ENCODE measurements at places on chromosomes 4 and X. TPM values are rescaled to one million over a fixed set of nuclear protein-coding genes. Genes with fewer than 3 reads are reported as not detected.

The F8A1 gene
- 12.7 TPM for total RNA-seq

The ZNF41 gene
- total RNA-seq = 7.1 TPM

The SPATA18 gene
- total RNA-seq = 3.0 TPM

The DRD5 gene
- total RNA-seq = not detected

The PDCL2 gene
- not detected for total RNA-seq

The SMR3B gene
- total RNA-seq = not detected

The FAM47A gene
- not detected for total RNA-seq

- H3K4me1 ChIP-seq = no peaks in the 10 kb centered on the region
- H3K27ac ChIP-seq = no peak overlapping the region
- H3K27me3 ChIP-seq = no peaks in the 10 kb centered on the region
- no peaks in the 10 kb centered on the region for H3K36me3 ChIP-seq
These were observed 16.3 kb upstream of the MAML3 start for GRCh38 chr4:140170299-140170698.

DNA sequence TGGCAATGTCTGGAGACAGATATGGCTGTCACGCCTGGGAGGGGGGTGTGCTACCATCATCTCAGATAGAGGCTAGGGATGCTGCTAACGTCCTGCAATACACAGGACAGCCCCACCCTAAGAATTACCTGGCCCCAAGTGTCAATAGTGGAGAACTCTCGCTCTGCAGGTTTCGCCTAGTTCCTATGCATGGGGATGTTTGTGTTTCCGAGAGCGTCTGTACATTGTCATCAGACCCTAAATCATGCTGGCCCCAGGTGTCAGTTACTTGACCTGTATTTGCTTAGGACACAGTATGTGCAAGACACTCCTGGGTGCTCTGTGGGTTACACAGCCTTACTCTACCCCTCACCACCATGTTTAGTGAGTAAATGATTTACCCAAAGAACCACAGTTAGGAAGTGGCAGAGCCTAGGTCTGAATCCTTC lies 90.8 kb downstream of the AFF1 start:
- H3K4me1 ChIP-seq = peaks cover 22% of the 10 kb centered on the region
- no peak overlapping the region for H3K4me3 ChIP-seq
- no peaks in the 10 kb centered on the region for H3K27me3 ChIP-seq
- DNase-seq = no peak

- no peak overlapping the region for H3K4me3 ChIP-seq
- peaks cover 17% of the 10 kb centered on the region for H3K4me1 ChIP-seq
- peaks cover 13% of the 10 kb centered on the region for H3K27me3 ChIP-seq
- no peak overlapping the region for H3K27ac ChIP-seq
- no peaks in the 10 kb centered on the region for H3K36me3 ChIP-seq
- DNase-seq = no peak
These were observed 118.6 kb downstream of the CRLF2 start for GRCh38 chrX:1093586-1094421.

DNA sequence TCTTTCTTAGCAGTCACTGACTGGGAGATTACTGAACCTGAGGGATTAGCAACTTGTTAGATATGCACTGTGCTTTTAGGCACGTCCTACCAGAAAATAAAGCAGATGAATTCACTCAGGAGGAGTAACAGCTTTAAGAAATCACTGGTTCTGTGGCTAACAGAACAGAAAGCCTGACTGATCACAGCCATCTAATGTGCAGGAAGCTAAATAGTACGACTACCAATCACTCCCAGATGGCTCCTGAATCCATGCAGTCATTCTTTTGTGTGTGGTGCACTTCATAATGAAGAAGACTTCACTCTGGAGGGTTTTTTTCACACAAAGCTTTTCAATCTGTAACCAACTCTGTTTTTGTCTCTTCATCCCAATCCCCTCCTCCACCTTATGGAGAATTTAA lies 305.3 kb upstream of the INTU start:
- no peak overlapping the region for H3K27ac ChIP-seq
- no peak for DNase-seq
- no peaks in the 10 kb centered on the region for H3K4me1 ChIP-seq

GRCh38 chr4:164204434-164204833 lies 549.5 kb upstream of the SMIM31 start:
- no peak overlapping the region for H3K27ac ChIP-seq
- no peak overlapping the region for H3K4me3 ChIP-seq
- H3K4me1 ChIP-seq = peaks cover 5% of the 10 kb centered on the region
- DNase-seq = no peak
- H3K36me3 ChIP-seq = no peaks in the 10 kb centered on the region

GRCh38 chrX:11791090-11791489 lies 33.1 kb downstream of the MSL3 start:
- H3K36me3 ChIP-seq = no peaks in the 10 kb centered on the region
- no peaks in the 10 kb centered on the region for H3K4me1 ChIP-seq
- no peak for DNase-seq
- H3K27ac ChIP-seq = no peak overlapping the region
- H3K27me3 ChIP-seq = no peaks in the 10 kb centered on the region

GRCh38 chr4:150207871-150208270 lies 129.6 kb downstream of the DCLK2 start:
- H3K27ac ChIP-seq = peak overlapping the region; percentile 54
- no peak overlapping the region for H3K4me3 ChIP-seq
- no peaks in the 10 kb centered on the region for H3K27me3 ChIP-seq
- DNase-seq = no peak
- H3K36me3 ChIP-seq = peaks cover 17% of the 10 kb centered on the region
- peaks cover 47% of the 10 kb centered on the region for H3K4me1 ChIP-seq

DNA sequence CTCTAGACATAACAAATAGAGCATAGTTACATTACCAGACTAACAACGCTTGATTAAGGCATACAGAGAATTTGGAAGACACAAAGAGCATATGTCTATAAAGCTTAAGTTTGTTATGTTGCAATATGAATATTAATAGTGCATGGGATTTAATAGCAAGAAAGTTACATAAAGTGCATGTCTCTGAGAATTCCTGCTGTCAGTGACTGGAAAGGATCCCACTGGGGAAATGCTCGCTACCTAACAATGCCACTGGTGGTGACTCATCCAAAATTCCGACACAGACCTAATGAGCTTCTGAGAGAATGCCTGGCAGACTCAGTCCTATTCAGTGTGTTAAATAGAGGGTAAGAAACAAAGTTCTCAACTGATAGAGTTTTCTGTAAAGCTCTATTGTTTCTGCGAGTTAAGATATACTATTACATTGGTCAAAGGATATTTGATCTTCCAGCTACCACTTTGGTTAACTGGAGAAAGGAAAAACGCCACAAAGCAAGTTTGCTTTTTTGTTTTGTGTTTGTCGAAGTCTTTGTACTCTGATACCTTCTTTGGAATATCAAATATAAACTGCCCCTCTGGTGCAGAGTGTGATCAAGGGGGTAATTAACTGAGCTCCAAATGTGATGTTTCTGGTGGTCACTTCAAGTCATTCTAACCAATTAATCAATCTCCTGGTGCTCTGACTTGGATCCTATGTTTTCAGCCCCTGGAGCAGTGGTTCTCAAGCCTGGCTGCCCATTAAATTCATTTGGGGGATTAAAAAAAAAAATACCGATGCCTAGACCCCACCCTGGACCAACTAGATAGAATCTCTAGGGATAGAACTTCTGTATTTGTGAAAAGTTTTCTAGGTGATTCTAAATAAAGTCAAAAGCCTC lies 107.9 kb downstream of the PALLD start:
- H3K27ac ChIP-seq = no peak overlapping the region
- H3K27me3 ChIP-seq = no peaks in the 10 kb centered on the region

DNA sequence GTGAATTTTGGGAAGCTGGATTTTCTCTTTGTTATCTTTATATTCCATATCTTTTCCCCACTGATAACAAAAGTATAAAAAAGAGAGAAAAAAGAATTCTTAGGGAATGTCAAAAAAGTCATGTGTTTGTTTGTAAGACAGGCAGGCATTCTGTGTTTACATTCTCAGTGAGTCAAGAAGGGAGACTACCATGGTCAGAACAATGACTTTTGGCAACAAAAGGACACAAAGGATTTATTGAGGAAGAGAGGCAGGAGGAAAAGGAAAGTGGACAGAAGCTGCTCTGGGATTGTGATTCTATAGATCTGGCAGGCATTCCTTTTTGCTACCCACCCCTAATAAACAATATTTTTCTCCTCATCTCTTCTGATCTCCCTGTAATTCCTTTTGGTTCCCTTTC lies 5.9 kb upstream of the ANK2 start:
- no peak overlapping the region for H3K4me3 ChIP-seq
- no peaks in the 10 kb centered on the region for H3K27me3 ChIP-seq
- peaks cover 11% of the 10 kb centered on the region for H3K36me3 ChIP-seq
- peaks cover 12% of the 10 kb centered on the region for H3K4me1 ChIP-seq
- DNase-seq = no peak

- no peak overlapping the region for H3K4me3 ChIP-seq
- no peak overlapping the region for H3K27ac ChIP-seq
- peaks cover 58% of the 10 kb centered on the region for H3K4me1 ChIP-seq
- no peak for DNase-seq
These were observed 234.5 kb downstream of the MAML3 start for GRCh38 chr4:139919521-139919920.

DNA sequence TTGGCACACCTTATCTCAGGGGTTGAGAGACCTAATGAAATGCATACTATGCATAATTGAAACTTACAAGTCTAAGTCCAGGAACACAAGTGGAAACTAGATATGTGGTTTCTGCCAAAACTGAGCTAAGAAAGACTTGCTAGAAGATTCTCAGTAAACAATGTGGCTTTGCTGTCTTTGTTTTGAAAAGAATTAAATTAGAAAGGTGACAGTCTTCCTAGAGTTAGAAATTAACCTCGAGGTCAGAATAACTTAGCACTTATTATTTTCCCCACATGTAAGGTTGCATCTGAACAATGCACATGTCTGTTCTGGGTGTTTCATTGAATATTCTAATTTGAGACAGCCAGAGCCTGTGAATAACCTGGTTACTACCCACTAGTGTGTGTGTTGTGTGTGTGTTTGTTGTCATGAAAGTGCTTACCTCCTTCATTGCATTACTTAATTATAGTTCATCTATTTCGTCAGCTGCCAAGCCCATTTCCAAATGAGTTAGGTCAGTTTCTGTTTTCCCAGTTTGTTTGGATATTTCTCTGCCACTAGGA lies 1.5 kb downstream of the EREG start:
- H3K4me3 ChIP-seq = no peak overlapping the region
- no peak overlapping the region for H3K27ac ChIP-seq
- no peak for DNase-seq
- peaks cover 52% of the 10 kb centered on the region for H3K27me3 ChIP-seq
- peaks cover 17% of the 10 kb centered on the region for H3K4me1 ChIP-seq
- no peaks in the 10 kb centered on the region for H3K36me3 ChIP-seq

GRCh38 chr4:127244515-127244914 lies 388.2 kb upstream of the INTU start:
- H3K36me3 ChIP-seq = no peaks in the 10 kb centered on the region
- no peaks in the 10 kb centered on the region for H3K27me3 ChIP-seq
- H3K27ac ChIP-seq = no peak overlapping the region

- H3K27ac ChIP-seq = no peak overlapping the region
- DNase-seq = no peak
- H3K4me3 ChIP-seq = no peak overlapping the region
- no peaks in the 10 kb centered on the region for H3K27me3 ChIP-seq
- no peaks in the 10 kb centered on the region for H3K4me1 ChIP-seq
- no peaks in the 10 kb centered on the region for H3K36me3 ChIP-seq
These were observed 7.6 kb upstream of the OPHN1 start for GRCh38 chrX:68440940-68441339.

Data from neural crest cell (in vitro differentiated cells).